ENCODE measurements at places on chromosomes 2 and 18.
A peak's percentile ranks its signal among the peaks of the same experiment; 100 is the strongest.

GRCh38 chr2:85994421-85994777 is 105.6 kb upstream of the ST3GAL5 start:
- DNase-seq = no peak

- no peak for DNase-seq
These were observed 330.3 kb downstream of the TNS1 start for GRCh38 chr2:217672472-217672871.

GRCh38 chr2:53490659-53491058 is 276.9 kb upstream of the CHAC2 start:
- no peak for DNase-seq

GRCh38 chr2:170162271-170162632 is 15.7 kb upstream of the MYO3B start:
- no peak for DNase-seq

- no peak for DNase-seq
These were observed 289.1 kb downstream of the TRIB2 start for GRCh38 chr2:13005761-13006335.

DNA sequence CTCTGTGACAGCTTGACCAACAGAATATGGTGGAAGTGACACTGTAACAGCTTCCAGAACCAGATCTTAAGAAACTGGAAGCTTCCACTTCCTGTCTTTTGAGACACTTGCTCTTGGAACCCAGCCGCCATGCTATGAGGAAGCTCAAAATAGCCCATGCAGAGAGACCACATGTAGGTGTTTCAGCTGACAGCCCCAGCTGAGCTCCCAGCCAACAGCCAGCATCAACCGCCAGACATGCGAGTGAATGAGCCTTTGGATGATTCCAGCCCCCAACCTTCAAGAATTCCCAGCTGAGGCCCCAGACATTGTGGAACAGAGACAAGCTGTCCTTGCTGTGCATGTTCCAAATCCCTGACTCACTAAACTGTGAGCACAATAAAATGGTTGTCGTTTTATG is 27.9 kb downstream of the ACVR1 start:
- DNase-seq = no peak

GRCh38 chr2:74587664-74588277 is 33.3 kb downstream of the DOK1 start:
- peak; percentile 24 for DNase-seq

GRCh38 chr18:50560681-50561629 is 1.1 kb downstream of the MAPK4 start:
- no peak for DNase-seq

DNA sequence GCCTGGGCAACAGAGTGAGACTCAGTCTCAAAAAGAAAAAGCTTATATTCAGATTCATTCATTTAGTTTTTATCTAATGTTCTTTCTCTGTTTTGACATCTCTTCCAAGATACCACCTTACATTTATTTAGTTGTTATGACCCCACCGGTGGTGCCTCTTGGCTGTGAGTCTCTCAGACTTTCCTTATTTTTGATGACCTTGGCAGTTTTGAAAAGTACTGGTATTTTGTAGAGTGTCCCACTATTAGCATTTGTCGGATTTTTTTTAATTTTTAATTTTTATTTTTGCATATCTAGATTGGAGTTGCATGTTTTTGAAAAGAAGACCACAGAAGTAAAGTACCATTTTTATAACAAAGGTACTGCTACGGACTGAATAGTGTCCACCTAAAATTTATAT is 351.7 kb upstream of the KYNU start:
- no peak for DNase-seq

- no peak for DNase-seq
These were observed 288.6 kb upstream of the FIGN start for GRCh38 chr2:164024396-164024795.
